ENCODE measurements at places on chromosomes 7 and 10.

- DNase-seq, result peak; percentile 33
Measured at GRCh38 chr10:107914450-107915214, 750.1 kb upstream of the SORCS1 start.

DNA sequence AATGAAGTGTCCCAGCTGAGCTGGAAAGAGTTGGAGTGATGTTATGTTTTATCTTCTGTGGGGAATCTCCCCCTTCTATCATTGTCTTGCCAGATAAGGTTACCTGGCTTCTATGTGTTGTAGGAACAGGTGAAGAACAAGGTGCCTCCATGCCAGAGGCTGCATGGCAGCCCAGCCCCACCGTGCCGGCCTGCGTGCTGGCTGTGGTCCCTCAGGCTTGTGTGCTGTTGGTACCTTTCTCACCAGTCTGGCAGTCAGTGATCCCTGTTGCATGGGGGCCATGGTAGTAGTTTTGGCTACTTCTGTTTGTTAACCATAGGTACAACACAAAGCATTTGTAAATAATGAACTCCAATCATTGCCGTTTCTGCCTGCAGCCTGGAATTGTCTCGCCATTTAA, 37.9 kb downstream of the CCM2 start:
- DNase-seq, result no peak

DNA sequence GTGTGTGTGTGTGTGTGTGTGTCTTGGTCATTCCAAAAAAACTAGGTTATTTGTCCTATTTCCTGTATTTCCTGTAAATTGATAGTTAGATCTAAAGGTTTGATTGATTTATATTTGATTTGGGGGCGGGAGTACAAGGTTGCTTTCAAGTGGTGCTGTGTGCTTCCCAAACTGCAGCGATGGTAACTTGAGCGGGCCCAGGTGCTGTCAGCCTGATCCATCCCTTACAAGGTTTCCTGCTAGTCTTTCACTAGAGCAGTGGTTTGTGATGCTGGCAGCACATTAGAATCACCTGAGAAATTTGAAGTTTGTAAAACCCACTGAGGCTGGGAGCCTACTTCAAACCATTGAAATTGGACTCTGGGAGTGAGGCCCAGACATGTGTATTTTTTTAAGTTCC, 23.7 kb downstream of the ABCC2 start:
- no peak for DNase-seq

DNA sequence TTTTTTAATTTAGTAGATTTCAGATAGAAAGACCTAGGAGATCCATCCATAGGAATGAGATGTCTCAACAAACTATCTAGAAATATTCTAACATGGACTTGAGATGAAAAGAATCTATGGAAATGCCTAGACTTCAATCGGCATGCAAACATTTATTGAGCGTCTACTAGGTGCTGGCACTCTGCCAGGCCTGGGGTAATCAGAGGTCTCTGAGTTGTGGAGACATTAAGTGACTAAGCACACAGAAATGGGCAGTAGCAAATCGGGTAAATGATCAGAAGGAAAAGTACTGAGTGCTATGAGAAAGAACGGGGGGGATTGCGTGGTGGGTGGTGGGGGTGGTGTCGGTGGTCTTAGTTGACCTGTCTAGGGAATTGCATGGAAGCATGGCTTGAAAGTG, 466.6 kb downstream of the GALNT17 start:
- no peak for DNase-seq

DNA sequence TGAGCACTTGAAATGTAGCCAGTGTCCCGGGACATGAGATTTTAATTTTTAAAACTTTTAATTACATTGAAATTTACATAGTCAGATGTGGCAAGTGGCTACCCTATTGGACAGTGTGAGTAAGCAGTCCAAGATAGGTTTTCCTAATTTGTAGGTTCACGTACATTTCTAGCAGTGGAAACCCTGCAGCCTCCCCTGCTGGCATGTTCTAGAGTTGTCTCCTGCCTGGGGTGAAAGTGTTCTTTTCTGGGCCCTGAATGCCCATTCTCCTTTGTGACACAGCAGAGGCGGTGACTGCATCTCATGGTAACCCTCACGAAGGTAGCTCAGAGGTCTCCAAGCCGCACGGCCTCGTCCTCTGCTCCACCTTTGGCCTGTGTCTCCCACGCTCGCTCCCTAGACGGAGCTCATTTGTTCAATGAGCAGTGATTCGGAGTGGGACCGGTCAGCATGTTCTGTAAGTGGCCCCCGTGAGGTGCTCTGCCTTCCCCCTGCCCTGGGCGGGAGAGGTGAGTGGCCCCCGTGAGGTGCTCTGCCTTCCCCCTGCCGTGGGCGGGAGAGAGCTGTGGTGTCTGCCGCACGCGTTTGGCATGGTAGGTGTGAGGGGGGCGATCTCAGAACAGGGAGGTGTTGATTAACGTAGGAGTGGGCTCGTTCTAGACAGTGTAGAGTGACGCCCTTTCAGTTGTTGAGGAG, 18.0 kb downstream of the WDR37 start:
- DNase-seq, result no peak

DNA sequence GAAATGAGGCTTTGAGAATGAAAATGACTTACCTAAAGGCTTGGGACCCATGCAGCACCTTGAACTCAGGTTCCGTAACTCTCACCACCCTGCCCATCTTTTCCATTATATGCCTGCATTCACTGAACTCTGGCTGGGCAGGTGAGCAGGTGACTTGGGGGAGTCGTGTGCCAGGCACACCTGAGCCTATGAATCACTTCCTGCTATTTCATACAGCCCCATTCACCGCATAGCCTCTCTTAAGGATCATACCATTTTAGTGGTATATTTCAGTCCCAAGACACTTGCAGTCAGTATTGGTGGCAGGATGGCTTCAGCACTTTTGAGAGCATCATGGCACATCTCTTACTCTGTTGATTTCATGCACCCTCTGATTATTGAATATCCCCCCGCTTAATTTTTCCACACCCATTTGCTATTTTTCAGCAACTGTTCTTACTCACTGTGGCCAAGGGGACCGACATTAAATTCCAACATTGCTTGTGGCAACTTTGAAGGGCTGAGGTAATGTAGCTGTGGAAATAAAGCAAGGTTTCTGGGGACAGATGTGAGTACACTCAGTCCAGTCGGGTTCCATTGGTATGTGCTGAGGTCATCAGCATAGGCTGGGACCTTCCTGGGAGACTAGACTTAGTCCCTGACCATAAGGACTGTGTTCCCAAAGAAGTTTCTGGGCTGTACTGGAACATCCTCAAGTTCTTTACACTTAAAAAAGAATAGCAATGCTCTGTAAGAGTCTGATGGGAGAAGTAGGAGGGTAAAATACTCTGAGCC, 39.8 kb upstream of the ZNF438 start:
- DNase-seq, result no peak

DNA sequence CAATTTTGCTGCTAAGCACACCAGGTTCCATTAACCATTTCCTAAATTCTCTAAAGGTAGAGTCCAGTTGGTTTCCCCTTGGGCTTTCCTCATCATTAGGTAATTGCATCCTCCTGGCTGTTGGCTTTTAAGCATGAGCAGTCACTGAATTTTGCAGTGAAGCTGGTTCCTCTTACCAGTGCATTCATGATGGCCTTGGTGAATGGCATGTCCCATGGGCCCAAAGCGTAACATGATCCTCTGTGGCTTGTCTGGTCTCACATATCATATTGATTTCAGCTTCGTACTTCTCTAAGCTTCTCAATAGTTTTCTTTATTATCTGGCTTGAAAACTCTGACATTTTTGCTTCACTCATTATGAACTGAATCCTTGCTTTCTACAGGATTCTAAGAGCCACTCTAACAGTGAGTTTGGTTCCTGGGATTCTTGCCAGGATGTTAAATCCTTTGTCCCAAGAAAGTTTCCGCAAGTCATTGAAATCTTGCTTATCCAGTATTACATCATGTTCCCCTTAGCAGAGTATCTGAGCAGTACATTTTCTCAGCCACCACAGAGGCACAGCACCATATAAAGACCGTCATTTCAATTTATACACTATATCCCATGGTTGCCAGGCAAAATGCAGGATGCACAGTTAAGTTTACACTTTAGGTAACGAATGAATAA, 134.2 kb downstream of the PTN start:
- DNase-seq, result no peak

- DNase-seq, result no peak
Measured at GRCh38 chr10:6162589-6163356, 40.0 kb upstream of the PFKFB3 start.

GRCh38 chr10:86497621-86498020, 24.0 kb downstream of the WAPL start:
- DNase-seq, result no peak

DNA sequence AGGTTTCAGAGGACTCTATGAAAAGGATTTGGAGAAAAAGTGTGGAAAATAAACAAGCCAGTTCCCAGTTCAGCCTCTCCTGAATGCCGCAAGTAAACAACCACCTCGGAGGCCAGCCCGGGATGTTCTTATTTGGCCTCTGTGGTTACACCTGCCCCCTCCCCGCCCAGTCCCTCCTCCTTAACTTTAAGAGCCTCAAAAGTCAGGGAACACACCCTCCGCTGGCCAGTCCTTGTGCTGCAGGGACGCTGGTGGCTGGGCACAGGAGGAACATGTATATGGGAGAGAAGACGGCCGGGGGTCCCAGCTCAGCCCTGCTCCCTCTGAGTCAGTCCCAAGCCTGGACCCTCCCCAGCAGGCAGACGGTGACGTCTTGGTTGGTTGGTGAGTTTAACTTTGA, 6.1 kb downstream of the CHST3 start:
- DNase-seq, result no peak

Data from Right ventricle myocardium superior (tissue), 1 donor.